ENCODE measurements at places on chromosomes 4 and X. TPM values are rescaled to one million over a fixed set of nuclear protein-coding genes. Genes with fewer than 3 reads are reported as not detected.

- no peak for DNase-seq
These were observed 95.9 kb upstream of the RPS6KA3 start for GRCh38 chrX:20362268-20363267.

- no peak for DNase-seq
These were observed 37.3 kb downstream of the WDR1 start for GRCh38 chr4:10079256-10079655.

TMPRSS11A gene
- not detected for polyA plus RNA-seq

SCML2 gene
- polyA plus RNA-seq: 0.42 TPM

DNA sequence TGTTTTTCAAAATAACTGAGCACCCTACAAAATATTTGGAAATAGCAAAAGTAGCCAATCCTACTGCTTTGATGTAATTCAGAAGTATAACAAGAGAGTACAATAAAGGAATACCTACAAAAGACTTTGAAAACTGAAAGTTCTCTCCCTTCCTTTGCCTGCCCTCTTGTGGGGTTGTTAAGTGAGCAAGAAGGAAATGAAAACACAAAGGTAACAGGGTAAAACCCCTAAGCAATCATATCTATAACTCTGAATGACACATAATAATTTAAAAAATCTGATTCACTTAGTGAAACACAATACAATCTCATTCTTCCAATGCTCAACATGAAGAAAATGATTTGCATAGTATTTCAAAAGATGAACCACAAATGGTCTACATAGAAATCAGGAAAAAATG lies 98.2 kb downstream of the FRYL start:
- DNase-seq: peak; percentile 15

MECP2 gene
- polyA plus RNA-seq: 18.3 TPM

DNA sequence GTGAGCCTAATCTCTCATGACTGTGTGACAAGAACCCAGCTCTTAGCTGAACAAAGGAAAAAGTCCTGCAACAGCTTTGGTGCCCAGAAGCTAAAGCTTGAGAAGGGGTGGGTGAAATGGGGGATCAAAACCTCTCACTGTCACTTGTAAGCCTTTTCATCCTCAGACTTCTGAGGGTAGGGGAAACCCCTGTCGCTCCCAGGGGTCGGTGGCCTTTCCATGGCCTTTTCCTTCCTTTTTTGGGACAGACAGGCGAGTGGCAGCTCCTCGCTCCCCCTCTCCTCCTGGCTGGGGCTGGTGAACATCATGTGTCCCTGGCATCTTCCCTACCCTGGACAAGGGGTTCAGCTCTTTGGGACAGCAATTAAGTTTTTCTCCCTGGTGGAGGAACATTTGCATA lies 78.2 kb downstream of the FAM47A start:
- DNase-seq: no peak

DNA sequence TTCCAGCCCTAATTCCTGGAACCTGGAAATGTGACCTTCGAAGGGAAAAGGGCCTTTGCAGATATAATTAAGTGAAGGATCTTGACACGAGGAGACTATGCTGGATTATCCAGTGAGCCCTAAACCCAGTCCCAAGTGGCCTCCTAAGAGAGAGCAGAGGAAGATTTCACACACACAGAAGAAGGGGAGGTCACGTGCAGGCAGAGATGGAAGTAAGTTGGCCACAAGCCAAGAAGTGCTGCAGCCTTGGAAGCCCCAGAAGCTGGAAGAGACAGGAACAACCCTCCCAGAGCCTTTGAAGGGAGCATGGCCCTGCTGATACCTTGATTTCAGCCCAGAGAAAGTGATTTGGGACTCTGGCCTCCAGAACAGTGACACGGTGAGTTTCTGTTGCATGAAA lies 51.9 kb downstream of the EVC2 start:
- no peak for DNase-seq

- DNase-seq: peak; percentile 38
These were observed 23.2 kb downstream of the PRPS2 start for GRCh38 chrX:12814420-12814819.
